Right ventricle myocardium superior (tissue), 1 donor: ENCODE measurements at places on chromosomes 6 and 20. TPM values are rescaled to one million over a fixed set of nuclear protein-coding genes. Genes with fewer than 3 reads are reported as not detected.

SLC17A1 gene
- total RNA-seq: not detected

LST1 gene
- total RNA-seq: 5.5 TPM

GRCh38 chr20:23582293-23582692 is 14.0 kb upstream of the CST9L start:
- DNase-seq: no peak

DNA sequence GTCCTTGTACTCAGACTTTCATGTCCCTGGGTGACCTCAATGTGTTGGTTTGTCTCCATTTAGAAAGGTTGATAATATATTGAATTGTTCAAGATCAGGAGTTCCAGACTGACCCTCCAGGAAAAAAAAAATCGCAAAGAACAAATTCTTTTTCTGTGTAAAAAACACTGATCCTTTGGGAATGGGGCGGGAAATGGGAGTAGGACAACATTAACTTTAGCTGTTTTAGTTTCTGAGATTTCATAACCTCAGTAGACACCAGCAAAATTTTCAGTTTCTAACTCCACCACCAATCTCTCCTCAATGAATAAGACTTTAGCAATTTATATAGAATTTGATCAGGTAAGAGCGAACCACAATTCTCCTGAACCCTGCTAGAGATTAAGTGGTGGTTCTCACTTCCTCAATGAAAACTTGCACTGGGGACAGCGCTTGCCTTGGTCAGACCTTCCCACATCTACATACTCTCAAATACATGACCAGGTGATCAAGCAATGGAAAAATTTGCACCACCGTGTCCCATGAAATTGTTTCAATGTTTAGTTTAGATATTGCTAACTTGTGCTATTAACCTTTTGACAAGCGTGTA is 231.2 kb upstream of the PLN start:
- DNase-seq: no peak

DNA sequence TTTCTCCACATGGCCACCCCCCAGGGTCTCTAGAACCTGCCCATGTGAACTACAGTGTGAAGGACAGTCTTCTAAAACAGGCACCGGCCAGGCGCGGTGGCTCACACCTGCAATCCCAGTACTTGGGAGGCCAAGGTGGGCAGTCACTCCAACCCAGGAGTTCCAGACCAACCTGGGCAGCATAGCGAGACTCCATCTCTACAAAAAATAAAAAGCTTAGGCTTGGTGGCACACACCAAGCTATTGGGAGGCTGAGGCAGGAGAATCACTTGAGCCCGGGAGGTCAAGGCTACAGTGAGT is 13.7 kb downstream of the ACSS1 start:
- no peak for DNase-seq
